ENCODE measurements at places on chromosomes 16 and 17.

DNA sequence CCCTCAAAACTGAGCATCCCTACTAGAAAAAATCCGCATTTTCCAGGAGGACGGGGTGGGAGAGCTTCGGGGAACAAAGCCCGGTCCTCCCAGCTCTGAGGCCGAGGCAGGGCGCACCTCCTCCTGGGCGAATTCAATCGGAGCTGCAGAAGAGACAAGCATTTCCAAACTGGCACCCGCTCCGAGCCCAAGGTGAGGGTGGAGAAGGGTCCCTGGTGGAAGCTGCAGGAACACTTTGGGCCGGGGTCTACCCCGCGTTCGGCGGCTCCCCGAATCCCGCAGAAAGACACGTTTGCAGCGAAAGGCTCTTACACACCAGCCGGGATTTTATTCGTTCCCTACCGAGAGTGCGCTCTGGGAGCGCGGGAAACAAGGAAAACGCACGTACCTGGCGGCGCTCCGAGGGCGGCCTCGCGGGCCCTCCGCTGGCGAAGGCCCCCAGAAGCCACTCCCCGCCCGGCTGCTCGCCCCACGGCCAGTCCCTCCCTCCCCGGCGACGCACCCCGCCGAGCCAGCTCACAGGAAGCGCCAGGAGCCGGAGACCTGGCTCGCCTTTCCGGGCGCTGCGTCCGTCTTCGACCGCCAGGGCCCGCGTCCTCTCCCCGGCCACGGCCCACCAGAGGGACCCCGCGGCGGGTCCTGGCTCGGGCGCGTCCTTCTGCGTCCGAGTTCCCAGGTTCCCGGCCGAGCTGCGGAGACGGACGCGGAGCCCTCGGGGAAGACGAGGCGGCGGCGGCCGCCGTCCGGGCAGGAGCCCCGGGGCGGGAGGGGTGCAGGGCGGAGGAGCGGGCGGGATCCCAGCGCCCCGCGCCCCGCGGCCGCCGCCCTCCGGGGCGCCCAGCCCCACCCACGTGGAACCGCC, 49.8 kb upstream of the BAHCC1 start:
- DNase-seq: peak; percentile 19

DNA sequence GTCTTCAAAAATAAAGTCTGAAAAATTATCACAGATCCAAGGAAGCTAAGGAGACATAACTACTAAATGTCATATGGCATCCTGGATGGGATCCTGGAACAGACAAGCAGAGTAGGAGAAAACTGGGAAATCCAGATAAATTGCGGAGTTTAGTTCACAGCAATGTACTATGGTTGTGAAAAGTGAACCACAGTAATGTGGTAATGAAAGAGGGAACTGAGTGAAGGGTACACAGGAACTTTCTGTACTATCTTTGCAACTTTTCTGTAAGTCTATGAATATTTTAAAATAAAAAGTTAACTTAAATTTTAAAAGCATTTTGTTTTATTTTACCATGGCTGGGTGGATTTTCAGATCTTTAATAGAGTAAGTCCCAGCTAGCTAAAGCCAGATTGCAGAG, 16.3 kb downstream of the SLFN12L start:
- DNase-seq: no peak

DNA sequence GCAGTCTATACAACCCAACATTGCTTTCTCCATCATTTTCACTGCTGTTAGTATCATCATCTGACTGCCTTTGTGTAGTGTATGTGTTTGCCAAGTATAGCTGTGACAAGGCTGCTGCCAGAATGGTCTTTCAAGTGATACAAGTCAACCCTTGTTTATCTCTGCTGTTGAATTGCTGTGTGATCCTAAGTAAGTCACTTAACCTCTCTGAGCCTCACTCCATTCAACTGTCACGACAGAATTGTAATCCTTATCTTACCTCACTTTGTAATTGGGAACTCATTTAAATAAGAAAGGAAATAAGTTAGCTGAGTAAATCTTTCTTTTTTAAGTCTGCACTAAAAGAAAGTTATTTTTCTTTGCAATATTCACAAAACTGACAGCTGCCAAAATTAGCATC, 340.6 kb downstream of the CA10 start:
- DNase-seq: no peak

DNA sequence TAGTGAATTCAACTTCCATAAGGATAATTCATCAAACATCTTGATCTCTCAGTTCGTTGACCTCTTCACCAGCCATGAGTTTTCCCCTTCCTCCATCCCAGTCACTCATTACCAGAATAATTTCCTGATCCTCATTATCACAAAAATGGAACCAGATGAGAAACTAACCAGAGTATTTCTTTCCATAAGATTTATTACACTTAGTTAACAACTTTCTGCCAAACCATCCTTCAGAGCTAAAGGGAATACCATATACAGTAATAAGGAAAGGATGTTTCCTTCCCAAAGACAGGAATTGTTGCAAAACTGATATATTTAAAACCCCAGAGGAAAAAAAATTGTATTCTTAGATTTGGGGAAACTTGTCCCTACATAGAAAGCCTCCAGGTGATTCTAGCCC, 8.6 kb downstream of the KRTAP29-1 start:
- no peak for DNase-seq

DNA sequence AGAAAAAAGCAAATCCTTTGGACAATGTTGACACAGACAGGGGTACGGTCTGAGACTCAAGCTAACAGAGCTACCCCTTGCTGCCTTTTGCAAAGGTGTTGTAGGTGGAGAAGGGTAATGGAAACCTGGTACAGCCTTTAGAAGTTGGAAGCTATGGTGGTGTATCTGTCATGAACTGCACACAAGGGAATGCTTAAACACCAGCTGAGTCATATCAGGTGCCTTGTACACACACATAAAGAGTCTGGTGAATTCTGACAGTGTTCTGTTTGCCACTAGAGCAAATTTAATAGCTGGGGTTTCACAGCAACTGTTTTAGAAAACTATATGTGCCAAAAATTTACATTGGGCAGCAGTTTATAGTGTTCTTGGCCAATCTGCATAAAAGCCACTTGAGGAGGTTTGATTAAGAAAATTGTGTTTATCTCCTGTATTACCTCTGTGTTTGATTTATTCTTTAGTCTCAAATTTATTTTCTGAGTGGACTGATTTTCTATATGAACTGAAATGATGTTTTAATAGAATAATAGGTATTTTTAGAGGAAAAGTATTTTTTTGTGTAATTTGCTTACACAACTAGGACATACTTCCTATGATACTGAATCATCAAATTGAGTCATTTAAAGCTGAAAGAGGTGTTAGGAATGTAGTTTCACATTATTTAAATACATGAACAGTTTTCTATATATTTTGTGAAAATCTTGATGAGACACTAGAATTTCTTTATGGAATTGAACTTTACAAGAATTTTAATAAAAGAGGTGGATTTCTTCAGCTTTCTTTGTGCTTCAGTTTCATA, 136.9 kb downstream of the MAP2K6 start:
- no peak for DNase-seq

- DNase-seq: no peak
Measured at GRCh38 chr17:51630101-51630671, 369.8 kb downstream of the UTP18 start.

GRCh38 chr17:16473044-16474011, 18.7 kb downstream of the LRRC75A start:
- DNase-seq: no peak

GRCh38 chr17:36602924-36603384, 1.6 kb downstream of the MRM1 start:
- DNase-seq: peak; percentile 54

- no peak for DNase-seq
Measured at GRCh38 chr17:39404542-39405378, 3.3 kb upstream of the FBXL20 start.

GRCh38 chr16:5634666-5635180, 537.1 kb upstream of the EEF2KMT start:
- no peak for DNase-seq

GRCh38 chr17:7655541-7655840, 4.8 kb downstream of the ATP1B2 start:
- DNase-seq: no peak

- no peak for DNase-seq
Measured at GRCh38 chr16:27483624-27484023, 66.1 kb downstream of the GTF3C1 start.

- no peak for DNase-seq
Measured at GRCh38 chr17:74037320-74037719, 166.2 kb upstream of the RPL38 start.

DNA sequence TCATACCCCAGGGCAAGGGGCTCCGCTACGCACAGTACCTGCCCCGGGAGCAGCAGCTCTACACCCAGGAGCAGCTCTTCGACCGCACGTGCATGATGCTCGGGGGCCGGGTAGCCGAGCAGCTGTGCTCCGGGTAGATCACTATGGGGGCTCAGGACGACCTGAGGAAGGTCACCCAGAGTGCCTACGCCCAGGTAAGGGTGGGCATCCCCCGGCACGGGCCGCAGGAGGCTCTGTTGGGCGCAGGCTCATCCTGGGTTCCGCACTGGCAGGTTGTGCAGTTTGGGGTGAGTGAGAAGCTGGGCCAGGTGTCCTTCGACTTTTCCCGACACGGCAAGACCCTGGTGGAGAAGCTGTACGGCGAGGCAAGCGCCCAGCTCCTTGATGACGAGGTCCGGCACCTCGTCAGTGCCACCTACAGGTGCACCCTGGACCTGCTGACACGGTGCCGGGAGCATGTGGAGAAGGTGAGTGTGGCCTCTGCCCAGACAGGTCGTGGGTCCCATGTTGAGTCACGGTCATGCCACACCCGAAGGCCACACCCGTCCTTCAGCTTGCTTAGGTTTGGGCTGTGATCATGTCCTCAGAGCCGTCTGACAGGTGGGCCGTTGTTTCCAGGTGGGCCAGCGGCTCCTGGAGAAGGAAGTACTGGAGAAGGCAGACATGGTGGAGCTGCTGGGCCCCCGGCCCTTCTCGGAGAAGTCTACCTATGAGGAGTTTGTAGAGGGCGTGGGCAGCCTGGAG, 19.3 kb downstream of the DBNDD1 start:
- DNase-seq: no peak

- DNase-seq: no peak
Measured at GRCh38 chr17:66135896-66136295, 56.0 kb downstream of the CEP112 start.

- DNase-seq: no peak
Measured at GRCh38 chr16:53014287-53014686, 38.4 kb downstream of the CHD9NB start.

GRCh38 chr17:1839516-1839915, 9.7 kb downstream of the RPA1 start:
- no peak for DNase-seq

- DNase-seq: no peak
Measured at GRCh38 chr17:70622368-70623260, 453.3 kb downstream of the KCNJ2 start.

DNA sequence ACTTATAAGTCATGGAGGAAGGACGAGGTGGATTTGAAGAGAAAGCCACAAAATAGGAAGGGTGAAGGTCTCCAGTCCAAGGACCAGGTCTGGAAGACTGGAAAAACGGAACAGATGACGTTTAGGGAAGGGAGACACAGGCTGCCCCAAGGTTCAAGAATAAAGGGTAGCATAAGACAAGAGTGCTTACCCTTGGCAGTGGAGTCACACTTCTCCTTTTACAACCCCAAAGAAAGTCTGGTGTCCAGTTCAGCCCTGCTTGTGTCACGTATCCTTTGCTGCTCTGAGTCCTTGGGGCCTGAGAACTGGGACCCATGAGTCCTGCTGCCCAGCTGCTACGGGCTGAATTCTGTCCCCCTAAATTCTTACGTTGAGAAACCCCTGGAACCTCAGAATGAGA, 13.0 kb upstream of the GGA2 start:
- no peak for DNase-seq

DNA sequence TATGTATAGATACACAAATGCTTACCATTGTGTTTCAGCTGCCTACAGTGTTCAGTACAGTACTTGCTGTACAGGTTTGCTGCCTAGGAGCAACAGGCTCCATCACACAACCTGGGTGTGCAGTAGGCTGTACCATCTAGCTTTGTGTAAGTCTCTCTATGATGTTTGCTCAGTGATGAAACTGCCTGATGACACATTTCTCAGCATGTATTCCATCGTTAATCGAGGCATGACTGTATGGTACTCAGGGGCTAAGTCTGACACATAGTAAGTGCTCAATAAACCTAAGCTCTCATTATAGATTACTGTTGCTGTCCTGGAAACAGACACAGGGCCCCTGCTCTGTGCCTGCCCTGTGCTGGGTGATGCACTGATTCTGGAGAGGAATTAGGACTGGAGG, 18.1 kb downstream of the KCNJ12 start:
- DNase-seq: no peak

GRCh38 chr16:64253096-64253495, 868.8 kb downstream of the CDH11 start:
- no peak for DNase-seq

- no peak for DNase-seq
Measured at GRCh38 chr17:43562679-43563599, 16.8 kb upstream of the ETV4 start.

GRCh38 chr16:14378689-14379467, 251.2 kb downstream of the PARN start:
- DNase-seq: no peak

GRCh38 chr16:49663081-49664065, 192.5 kb downstream of the ZNF423 start:
- no peak for DNase-seq

DNA sequence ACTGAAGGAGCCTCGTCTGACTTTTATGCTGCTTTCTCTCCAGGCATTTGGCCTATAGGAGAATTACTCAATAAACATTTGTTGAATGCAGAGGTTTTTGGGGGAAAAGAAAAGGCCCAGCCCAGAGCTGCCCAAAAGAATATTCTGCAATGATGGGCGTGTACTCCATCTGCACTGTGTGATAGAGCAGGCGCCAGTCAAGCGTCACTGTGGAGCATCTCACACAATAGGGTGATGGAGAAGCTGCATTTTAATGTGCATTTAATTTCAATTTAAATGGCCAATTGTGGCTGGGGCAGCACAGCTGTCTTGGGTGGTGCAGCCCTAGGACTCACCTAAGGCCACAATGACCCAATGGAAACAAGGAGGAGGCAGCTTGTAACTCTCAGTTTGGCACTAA, 20.6 kb downstream of the GLYR1 start:
- no peak for DNase-seq

- DNase-seq: no peak
Measured at GRCh38 chr17:31048780-31049179, 46.0 kb upstream of the NF1 start.

All from effector memory CD4-positive, alpha-beta T cell (primary cell).